HS-27A (cell line): ENCODE measurements at places on chromosomes 1 and 21.

DNA sequence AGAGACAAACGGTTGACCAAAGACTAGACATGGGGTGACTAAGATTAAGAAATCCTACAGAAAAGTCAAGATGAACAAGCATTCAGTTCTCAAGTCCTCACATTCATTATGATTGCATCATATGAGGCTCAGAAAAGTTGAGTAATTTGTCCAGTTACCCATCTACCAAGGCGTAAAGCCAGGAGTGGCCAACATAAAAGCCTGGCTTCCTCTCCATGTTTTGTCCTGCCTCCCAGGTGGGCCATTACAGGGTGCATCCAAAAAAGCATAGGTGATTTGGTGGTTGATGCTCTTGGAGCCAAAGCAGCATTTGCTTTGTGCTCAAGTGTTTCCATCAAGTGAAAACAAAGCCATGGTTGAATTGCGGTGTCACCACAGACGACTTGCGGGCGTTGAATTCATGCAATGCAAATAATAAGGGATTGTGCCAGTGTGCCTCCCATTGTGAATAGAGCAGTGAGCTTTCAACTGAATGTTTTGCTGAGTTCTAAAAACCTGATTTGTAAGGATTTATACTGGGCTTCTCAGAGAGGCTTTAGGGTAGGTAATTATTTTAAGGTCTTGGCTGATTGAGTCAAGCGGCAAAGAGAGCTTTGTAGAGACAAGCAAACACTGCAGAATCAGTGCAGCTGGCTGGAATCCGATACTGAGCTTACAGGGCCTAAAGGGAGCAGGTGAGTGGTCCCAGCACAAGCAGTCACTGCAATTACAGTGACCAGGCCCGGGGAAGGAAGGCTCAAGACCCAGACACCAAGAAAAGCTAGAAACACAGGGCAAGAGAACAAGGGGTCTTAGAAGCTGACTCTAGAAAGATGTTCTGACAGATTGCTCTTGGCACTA, 54.1 kb downstream of the KCNJ15 start:
- DNase-seq: no peak

DNA sequence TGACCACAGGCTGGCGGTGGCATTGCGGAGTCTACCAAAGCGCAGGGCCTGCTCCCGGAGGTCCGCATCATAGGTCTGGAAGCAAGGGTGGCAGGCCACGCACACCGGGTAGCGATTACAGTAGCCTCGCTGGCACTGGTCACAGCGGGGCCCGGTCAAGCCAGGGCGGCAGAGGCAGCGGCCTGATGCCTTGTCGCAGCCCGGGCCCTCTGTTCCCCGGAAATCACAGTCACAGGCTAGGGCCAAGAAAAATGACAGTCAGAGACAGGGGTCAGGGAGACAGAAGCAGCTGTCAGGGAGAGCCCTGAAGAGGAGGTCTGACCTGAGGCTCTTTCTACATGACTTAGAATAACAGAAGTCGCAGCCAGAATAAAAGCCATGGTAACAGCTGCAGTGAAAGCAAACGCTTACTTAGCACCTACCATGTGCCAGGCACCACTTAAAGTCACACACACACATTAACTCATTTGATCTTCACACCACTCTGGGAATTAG, 26.4 kb downstream of the LAMB3 start:
- DNase-seq: no peak

DNA sequence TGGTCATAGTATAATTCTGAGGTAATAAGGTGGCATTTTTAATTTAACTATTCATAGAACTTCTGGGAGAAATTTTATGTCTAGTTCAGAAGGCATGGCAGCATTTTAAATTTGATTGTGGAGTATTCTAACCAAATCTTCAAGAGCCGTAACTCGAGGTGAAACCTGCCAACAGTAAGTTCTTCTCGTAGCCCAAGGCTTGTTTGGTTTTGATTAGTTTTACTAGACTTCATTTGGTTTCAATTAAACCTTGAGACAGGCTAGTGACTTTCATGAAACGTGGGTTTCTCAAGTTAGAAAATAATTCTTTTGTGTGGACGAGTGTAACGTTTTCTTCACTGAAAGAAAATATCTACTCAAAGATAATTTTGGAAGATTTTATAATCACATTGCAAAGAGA, 395.5 kb downstream of the USP25 start:
- no peak for DNase-seq

- no peak for DNase-seq
These were observed 14.4 kb downstream of the ADAMTS5 start for GRCh38 chr21:26952374-26953066.

GRCh38 chr1:16126160-16126559, 29.7 kb downstream of the EPHA2 start:
- no peak for DNase-seq

DNA sequence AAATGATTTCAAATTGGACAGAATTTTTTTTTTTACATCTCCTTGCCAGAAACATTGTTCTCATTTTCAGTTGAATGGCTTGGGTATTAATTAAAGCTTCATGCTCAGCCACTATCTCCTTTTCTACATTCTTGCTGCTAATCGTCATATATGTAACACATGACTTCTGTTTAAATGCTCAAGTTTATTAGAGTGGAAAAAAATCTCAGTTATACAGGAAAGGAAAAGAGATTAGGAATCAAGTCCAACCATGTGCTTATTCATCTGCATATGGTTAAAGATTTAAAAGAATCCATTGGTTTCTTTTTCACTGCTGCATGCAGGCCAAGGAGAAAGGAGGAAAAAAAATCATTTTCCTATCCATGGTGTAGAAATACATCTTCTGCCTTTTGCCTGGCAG, 47.3 kb upstream of the CNN3 start:
- DNase-seq: peak; percentile 15

GRCh38 chr1:31151402-31151801, 85.9 kb upstream of the PUM1 start:
- no peak for DNase-seq

- peak; percentile 41 for DNase-seq
These were observed 65.3 kb upstream of the PPP2R5A start for GRCh38 chr1:212219679-212220463.

DNA sequence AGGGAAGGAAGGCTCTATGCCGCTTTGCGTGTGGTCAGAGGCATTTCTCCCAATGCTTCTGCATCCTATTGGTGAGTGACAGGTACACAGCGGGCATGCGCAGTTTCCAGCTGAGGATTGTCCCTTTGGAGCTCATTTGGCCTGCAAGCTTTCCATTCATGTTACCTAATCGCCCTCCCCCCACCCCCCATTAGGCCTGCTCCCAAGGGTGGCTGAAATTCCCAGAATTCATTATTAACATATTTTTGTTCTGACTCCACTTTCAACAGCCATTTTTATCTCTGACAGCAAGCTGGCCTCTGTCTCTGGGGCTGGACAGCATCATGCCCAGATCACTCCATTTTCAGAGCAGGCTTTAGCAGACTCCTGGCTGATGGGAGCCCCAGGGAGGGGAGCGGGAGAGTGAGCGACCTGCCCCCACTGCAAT, 25.6 kb downstream of the MIS18A start:
- no peak for DNase-seq

GRCh38 chr1:225823811-225824261, 13.9 kb downstream of the EPHX1 start:
- DNase-seq: no peak

GRCh38 chr1:3851292-3851691, 5.7 kb downstream of the CEP104 start:
- no peak for DNase-seq

DNA sequence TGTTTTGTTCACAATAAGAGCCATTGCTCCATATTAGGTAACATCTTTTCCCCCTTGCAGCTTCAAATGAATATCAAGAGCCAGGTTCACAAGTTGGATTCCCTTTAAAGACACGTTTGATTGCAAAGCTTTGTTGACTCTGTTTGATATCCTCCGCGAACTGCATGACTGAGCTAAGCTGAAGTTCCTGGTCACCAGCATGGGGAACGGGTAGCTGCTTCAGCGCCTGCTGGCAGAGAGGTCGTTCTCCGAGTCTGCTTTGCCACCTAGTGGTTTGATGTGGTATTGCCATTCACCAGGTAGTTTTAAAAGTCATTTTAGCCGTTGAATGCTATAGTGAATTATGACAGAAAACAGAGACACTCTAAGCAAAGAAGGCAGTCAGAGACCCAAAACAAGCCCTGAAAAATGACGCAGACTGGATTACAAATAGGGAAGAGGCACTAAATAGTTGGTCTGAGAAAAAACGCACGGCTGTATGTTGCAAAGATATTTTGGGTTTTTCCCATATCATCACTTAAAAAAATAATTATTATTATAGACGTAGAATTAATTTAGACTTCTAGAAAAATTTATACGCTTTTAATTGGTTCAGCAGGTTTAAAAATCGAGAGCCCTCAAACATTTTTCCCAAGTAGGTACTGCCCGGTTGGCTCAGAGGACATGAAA, 193.5 kb upstream of the FMN2 start:
- DNase-seq: peak; percentile 54

- DNase-seq: peak; percentile 29
These were observed 138.3 kb upstream of the SNX7 start for GRCh38 chr1:98523256-98523655.

DNA sequence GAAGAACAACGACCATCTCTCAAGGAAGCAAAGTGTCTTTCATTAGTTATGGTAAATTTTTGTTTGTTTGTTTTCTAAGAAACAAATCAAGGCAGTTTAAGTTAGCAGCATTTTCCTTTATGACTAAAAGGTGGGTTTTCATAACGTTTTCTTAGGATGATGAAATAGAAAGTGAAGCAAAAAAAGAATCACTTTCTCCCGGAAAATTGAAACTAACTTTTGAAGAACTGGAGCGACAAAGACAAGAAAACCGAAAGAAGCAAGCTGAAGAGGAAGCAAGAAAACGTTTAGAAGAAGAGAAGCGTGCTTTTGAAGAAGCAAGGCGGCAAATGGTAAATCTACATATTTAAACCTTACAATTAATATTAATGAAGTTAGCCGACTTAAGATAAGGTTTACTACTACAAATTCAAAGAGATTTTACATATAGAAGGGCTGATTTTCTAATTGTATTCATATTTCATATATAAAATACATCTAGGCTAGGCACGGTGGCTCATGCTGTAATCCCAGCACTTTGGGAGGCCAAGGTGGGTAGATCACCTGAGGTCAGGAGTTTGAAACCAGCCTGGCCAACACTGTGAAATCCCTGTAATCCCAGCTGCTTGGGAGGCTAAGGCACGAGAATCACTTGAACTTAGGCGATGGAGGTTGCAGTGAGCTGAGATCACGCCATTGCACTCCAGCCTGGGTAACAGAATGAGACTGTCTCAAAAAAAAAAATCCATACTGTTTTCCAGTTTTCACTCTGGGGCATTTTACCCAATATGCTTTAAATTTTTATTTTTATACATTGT, 38.3 kb downstream of the NEXN start:
- DNase-seq: no peak

DNA sequence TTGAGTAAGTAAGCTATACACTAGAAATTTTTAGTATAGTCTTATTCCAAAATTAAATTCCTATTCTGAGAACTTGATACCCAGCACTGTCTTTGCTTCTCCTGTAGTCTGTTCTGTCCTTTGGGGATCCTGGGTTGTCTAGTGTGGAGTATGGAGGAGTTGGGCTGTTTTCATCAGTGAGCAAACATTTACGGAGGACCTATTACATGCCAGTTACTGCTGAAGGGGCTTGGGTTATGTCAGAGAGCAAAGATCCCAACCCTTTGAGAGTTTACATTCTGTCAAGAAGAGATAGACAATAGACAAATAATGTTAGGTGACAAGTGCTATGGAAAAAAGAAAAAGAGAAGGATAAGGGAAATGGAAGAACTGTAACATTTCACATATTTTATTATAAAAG, 9.0 kb downstream of the TRAPPC10 start:
- no peak for DNase-seq

DNA sequence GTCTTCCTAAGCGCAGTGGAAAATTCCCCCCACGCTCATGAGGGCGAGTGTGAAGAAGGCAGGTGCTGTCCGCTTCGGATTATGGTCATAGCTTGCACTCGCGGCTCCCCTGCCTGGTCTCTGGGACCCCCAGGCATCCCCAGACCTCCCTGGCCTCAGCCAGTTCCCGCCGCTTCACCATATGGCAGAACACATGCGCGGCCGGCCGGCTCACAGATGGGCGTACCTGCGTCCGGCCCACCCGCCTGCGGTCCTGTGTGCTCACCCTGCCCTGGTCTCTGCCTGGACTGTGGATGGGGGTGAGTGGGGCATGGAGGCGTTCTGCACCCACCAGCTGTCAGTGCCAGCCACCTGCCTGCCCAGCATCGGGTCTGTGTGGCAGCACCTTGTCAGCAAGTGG, 34.1 kb downstream of the PRKCZ start:
- DNase-seq: no peak

DNA sequence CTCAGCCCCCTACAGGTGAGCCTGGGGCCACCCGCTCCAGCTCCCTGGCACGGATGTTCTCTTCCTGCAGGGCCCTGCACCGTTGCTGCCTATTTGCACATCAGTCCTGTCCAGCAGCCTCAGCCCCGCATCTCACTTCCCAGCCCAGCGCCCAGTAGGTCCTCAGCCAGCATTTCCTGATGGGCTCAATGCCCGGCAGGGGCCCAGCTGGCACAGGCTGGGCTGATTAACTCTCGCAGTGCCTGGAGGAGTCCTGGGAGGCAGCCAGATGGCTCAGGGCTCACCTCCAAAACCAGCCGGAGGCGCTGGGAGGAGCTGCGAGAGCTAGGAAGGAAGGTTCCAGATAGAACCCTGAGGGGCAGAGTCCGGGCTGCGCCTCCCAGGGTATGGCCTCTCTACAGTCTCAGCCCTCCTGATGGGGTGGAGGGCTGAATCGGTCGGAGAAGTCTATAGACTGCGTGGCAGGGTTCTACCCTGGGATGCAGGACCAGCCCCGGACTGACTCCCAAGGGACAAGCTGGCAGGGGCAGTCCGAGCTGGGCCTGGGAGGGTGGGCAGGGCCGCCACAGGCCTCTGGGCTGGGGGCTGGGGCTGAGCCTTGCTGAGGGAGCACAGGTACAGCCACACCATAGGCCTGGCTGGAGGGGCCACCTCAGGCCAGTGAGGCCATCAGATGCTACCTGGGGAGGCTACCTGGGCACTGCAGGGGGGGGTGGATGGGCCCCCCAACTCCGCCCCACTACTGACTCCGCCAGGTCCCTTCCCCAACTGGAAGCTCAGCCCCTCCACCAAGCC, 19.2 kb upstream of the CLSTN1 start:
- DNase-seq: no peak

GRCh38 chr1:157278383-157279137, 140.4 kb upstream of the ETV3 start:
- DNase-seq: no peak

DNA sequence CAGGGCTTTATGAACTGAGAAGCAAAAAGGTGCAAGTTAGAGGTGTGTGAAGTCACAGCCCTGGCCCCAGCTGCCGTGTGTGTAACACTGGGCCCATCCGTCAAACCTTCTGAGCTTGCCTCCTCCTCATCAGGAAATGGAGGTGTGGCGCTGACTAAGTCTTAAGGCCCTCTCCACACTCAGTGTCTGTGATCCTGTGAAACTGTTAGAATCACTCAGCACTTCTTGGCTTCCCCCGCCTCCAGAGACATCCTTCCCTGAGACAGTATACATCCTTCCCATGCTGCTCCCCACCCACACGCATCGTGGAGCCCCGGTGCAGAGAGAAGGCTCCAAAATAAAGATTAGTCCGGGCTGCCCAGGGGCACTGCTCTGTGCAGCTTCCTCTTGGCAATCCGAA, 33.3 kb downstream of the LRP8 start:
- DNase-seq: no peak
